Activated T-cell treated with anti-CD3 and anti-CD28 coated beads for 4 hours (primary cell): ENCODE measurements at places on chromosomes 11 and 22.

GRCh38 chr22:50190941-50191741 lies 5.4 kb downstream of the TRABD start:
- DNase-seq, result peak; percentile 52

- DNase-seq, result no peak
Observed at GRCh38 chr11:73411031-73411430, 34.8 kb downstream of the RELT start.

- DNase-seq, result no peak
Observed at GRCh38 chr22:23300476-23300875, 120.2 kb downstream of the BCR start.

DNA sequence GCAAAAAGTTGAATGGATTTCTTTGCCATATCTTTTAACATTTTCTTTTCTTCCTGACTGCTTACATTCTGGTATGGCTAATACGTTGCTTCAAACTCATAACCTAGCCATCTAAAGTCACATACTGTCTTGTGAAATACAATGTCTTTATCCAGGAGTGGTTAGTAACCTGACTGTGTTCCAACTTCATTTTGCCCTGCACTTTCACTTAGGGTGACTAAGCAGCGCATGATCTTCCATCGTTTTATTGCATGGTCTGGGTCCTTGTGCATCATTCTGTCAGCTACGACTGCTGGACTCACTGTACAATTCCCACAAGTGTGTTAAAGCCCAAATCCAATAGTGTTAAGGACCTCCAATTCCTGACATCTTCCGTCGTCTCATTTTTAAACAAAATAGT lies 403.2 kb downstream of the NTM start:
- no peak for DNase-seq

DNA sequence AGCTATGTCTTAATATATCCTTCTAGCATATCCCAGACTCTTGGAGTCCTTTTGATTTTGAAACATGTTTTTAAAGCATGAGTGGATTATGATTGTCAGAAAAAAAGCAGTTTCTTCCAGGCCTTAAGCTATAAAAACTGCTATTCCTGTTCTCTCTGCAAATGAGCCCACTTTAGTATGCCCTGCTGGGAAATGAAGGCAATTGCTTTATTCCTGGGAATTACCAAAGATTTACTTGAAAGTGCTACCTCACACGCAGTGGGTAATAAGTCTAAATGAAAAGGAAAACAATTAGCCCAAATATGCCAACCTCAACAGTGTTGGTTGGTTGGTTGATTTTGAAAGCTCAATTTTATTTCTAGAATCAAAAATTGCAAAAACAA lies 17.2 kb upstream of the RCN1 start:
- DNase-seq, result no peak

- DNase-seq, result no peak
Observed at GRCh38 chr22:44361391-44362126, 48.8 kb upstream of the SHISAL1 start.

DNA sequence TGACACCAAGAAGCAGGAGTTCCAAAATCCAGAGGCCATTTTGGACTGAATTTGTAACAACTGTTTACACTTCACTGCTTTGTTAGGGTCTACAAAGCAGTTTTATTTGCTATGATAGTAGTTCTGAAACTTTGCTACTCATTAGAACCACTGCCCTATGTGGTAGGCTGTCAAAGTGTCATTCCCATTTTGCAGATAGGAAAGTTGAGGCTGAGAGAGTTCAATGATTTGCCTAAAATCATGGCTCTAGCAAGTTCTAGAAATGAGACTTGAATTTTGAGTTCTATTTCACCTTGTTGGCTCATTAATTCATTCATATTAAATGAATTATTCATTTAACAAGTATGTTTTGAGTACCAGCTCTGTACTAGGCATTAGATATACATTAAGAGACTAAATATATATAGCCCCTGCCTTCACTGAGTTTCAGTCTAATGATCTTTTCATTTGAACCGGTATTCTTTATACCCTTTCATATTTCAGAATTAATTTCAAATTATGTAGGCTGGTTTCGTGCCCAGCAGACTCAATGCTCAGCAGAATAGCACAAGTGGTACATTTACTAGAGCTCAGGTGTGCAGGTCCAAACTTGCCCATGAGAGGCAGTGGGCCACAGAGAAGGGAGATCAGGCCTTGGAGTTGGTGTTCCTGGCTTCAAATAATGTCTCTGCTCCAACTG lies 93.5 kb downstream of the ME3 start:
- DNase-seq, result no peak

DNA sequence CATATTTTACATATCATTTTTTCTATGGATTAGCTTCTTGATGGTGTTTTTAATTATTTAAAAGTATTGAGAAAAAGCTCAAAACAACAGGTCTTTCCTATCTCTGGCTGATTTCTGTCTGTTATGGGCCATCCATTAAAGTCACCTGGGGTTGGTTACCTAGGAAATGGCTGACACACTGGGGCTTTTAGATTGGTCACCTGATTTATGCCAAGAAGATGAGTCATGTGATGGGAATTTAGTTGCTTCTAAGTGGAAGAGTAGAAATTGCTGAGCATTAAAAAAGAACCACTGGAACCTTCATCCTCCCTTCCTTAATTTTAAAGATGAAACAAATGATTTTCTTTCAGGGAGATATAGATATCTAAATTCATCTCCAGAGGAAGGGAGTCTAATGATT lies 48.8 kb upstream of the LARGE1 start:
- no peak for DNase-seq

- DNase-seq, result no peak
Observed at GRCh38 chr11:59193587-59194130, 19.1 kb downstream of the MPEG1 start.

DNA sequence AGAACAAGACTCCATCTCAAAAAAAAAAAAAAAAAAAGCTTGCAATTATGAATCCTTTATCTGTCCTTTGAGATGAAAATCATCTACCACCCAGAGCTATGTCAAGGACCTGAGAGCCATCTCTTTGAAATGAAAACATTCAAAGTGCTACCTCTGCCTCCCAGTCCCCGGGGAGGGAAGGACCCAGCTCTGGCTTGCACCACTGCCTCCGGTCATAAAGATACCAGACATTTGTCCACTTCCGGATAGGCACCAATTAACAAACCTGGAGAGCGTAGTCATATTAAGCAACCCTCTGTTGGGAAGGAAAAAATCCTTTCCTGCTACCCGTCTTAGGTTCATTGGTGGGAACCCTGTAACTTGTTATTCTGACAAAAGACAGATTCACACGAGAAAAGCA lies 98.6 kb downstream of the ARHGAP8 start:
- no peak for DNase-seq
